ENCODE measurements at places on chromosomes 5 and 9.

DNA sequence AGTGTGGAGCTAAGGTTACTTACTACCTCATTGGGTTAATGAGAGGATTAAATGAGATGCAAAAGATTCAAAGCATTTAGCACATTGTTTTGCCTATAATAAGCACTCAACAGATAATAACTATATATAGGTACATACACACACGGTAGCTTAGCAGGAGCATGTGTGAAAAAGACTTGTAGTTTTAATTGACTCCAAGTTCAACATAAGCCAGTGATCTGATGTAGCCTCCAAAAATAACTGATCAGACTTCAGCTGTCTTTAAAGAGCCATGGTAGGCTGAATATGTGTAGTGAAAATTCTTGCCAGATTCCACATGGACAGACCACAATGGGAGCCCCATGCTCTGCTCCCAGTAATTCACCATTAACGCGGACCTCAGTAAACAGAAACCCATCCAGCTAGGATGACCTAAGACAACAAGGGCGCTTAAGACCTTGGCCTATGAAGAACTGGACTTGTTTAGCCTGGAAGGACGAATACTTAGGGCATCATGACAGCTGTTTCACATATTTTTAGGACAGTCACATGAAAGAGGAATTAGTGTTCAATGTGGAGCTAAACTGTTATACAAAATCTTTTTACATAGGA is 115.1 kb upstream of the ZNF366 start:
- DNase-seq, result no peak

DNA sequence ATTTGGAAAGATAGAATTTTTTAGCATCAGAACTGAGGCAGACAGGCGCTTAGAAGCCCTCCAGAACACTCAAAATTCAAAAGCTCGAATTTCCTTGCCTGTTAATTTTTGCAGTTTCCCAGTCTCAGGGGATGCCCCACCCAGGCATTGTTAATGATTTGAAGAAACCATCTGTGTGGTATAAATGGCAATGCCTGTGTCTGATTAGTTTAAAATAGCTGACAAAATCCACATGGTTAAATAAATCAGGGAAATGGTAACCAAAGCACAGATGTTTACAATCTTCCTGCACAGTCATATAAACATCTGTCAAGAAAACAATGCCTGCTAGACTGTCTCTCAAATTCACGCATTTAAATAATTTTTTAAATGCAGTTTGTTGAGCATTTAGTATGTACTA is 185.2 kb upstream of the RGMB start:
- DNase-seq, result no peak

DNA sequence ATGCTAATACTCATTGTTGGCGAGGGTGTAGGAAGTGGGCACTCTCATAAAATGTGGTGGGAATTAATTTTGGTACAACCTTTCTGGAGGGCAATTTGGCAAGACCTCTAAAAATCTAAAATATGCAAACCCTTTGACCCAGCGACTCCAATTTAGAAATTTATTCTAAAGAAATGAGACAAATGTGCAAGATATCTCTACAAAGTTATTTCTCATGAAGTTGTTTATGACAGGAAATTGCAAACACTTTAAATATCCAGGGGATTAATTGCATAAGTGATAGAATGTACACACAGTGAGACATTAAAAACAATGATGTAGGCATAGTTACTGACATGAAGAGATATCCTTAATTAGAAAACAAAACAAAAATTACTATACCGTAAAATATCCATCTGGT is 246.3 kb upstream of the MAP3K1 start:
- DNase-seq, result no peak

- no peak for DNase-seq
Observed at GRCh38 chr9:304106-304505, 89.4 kb downstream of the DOCK8 start.

DNA sequence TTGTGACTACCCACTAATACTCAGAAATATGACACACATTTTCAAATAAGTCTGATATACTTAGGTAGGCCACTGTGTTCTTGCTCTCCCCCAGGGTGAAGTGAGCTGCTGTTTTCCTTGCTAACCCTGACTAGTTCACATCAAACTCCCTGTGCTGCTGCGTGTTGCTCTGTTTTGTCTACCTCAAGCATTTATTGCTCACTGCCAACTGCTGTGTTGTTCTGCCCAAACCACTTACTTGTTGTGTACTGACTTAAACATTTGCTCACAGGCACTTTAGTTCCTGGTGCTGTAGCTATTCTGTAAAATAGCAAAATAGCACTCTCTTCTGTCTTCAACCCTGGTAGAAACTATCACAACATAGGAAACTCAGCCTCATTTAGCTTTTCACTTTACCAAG is 255.7 kb downstream of the HCN1 start:
- DNase-seq, result no peak

- no peak for DNase-seq
Observed at GRCh38 chr5:73534011-73534644, 31.3 kb downstream of the ANKRA2 start.

DNA sequence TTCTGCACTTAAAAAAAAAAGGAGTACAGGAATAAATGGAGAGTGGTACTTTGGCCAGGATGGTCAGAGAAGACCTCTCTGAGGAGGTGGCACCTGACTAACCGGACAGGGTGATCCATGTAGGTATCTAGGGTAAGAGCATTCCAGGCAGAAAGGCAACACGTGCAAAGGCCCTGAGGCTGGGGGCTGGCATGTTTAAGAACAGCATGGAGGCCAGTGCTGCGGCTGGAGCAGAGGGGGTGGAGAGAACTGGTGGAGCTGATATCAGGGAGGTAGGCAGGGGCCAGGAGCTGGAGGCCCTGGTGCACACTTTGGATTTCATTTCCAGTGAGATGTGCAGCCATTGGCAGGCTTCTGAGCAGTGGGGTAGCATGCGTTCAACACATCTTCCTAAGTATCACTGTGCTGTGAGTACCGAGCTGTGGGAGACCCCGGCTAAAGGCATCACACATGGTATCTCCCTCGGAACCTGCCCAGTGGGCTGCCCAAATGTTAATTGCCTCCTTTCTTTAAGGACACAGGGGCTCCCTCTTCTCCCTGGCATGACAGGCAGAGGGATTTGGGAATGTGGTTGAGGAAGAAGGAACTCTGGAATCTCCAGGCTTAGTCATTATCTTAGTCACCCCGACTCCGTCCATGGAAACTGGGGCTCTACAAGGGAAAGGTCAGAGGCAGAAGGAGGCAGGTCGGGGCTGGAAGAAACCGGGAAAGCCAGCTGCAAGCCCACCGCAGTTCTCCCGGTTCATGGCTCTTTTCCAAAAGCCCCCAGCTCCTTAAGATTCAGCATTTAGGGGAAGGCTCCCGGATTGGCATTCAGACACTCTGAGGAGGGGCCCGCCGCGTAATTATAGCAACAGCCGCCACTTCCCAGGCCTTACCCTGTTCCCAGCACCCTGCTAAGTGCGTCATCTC is 18.6 kb downstream of the SLC6A7 start:
- DNase-seq, result no peak

DNA sequence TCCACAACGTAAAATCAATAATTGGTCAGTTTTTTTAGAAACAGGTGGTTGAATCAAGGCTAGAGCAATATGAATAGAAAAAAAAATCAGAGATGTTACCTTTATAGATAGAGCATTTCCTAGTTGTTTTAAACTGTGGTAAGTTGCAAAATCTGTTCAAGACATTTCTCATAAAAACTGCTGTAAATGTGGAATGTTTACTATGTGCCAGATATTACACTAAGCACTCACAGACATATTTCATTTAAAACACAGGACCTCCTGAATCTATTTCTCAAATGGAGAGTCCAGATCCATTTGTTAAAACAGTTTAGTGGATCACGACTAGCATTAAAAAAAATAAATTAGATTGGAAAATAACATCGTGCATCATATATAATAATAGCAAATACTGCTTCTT is 570.0 kb upstream of the ZNF608 start:
- no peak for DNase-seq

- no peak for DNase-seq
Observed at GRCh38 chr5:56676091-56676768, 139.1 kb upstream of the MAP3K1 start.

GRCh38 chr5:157309796-157310195 is 43.9 kb downstream of the CYFIP2 start:
- DNase-seq, result no peak

- no peak for DNase-seq
Observed at GRCh38 chr5:55441107-55441771, 93.5 kb downstream of the PLPP1 start.

DNA sequence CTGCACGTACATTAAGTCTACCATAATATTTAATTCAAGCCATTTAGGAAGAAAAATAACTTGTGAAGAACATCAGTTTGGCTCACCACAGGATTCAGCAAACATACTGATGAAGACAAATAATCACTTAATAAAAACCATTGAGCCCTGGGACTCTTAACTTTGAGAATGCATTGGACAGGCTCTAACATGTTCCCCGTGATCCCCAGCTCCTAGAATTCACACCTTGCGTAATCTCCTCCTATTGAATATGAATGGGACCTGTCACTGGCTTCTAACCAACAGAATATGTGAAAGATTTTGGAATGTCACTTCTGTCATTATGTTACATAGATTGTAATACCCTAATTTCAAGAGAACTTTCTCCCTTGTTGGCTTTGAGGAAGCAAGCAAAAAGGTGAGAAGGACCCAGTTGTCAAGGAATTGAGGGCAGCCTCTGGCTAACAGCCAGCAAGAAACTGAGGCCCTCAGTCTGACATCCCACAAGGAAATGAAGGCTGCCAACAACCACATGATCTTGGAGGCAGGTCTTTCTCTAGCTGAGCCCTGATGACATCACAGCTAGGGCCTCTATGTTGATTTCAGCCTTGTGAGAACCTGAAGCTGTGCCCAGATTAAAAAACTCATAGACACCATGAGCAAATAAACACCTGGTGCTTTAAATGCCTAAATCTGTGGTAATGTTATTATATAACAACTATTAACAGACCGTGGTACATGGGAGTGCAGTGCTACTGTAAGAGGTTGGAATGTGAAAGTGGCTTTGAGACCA is 433.2 kb downstream of the SEMA5A start:
- DNase-seq, result no peak

GRCh38 chr5:80150731-80151130 is 105.1 kb downstream of the SERINC5 start:
- DNase-seq, result no peak

DNA sequence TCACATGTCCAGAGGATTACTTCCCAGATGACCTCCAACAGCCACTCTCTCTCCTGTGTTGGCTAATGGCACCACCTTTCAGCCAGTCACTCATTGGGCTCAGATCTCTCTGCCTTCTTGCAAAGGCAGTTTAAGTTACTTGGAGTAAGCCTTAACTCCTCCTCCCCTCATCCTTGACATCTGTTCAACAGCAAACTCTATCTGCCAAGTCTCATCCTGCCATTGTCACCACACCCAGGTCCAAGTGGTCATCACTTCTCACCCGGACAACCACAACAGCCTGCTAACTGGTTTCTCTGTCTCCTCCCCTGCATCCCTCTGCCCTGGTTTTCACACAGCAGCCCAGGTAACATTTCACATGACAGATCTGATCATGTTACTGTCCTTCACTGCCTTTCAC is 58.5 kb downstream of the DCP2 start:
- no peak for DNase-seq

DNA sequence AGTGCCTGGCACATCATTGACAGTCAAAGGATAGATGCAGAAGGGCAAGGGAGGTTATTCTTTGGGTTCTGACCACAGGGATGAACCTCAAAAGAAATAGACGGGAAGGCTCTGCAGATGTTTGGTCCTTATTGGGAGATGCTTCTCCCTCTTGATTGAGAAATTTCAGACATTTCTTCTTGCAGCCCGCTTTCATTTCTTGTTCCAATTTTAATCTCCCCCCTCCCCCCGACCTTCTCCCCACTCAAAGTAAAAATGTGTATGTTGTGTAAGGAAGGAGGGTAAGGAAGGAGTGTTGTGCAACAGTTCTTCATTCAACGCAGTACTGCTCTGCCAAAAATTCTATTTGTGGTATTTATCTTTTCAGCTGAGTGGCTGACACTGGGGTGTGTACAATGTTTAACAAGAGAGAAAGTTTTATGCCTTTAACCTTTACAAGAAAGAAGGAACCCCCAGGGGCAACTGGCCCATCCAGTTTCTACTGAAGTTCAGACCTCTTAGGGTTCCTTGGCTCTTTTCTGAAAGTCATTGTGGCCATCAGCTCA is 46.3 kb upstream of the TNFSF15 start:
- no peak for DNase-seq

DNA sequence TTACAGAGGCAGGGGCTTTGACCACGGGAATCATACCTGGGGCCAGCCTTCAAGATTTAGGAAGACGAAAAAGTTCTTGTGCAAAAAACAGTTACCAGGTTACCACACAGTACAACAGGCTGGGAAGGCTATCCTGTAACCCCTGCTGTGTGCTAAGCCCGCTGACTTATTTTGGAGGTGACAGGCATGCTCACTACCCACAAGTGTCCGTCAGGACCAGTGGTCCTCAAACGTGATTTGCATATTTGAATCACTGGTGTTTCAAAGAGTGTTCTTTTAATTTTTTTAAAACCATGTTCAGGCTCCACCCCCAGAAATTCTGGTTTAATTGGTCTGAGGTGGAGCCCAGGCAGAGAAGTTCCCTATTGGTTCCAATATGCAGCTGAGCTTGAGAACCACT is 146.6 kb downstream of the TTLL11 start:
- no peak for DNase-seq

- DNase-seq, result no peak
Observed at GRCh38 chr5:2129568-2130272, 247.0 kb upstream of the IRX4 start.

- no peak for DNase-seq
Observed at GRCh38 chr9:98838155-98838867, 30.8 kb downstream of the GALNT12 start.

- no peak for DNase-seq
Observed at GRCh38 chr5:171162165-171162564, 146.9 kb upstream of the TLX3 start.

GRCh38 chr5:127870914-127871313 is 167.7 kb downstream of the CCDC192 start:
- no peak for DNase-seq

DNA sequence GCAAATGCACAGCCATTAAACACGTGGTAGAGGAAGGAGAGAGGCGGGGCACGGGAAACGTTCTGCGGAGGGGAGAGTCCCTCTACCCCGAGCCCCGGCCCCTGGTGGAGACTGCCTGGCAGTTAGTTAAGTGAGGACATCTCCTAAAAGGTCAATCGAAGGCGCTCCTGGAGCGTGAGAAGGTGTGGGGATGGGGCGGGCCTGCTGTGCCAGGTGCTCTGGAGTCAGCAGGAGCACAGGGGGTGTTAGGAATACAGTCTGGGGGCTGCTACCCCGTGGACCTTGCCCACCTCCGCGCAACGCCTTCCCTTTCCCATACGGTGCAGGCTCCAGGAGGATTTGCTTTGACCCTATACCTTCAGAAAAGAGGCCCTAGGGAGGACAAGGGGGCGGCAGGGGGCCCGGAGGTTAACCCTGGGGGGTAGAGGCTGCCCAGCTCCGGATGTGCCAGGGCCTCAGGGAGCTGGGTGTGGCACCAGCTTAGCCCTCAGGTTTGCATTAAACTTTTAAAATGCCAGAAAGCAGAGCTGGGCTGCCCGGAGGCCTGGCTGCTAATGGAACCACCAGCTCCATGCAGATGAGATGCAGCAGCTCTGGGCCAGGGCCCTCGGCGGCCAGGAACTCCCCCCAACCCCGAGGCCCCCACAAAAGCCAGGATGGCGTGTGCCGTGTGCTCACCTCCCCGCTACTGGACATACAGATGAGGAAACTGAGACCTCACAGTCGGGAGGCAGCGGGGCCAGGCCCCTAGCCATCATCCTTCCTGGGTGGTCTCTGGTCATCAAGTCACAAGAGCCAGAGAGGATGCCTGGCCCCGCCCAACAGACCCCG is 39.2 kb downstream of the NACC2 start:
- DNase-seq, result peak; percentile 38
